ENCODE measurements at places on chromosomes 2 and 18. TPM values are rescaled to one million over a fixed set of nuclear protein-coding genes. Genes with fewer than 3 reads are reported as not detected.

The PLEKHH2 gene
- total RNA-seq, result 0.72 TPM

The GAL3ST2 gene
- not detected for total RNA-seq

The REG1B gene
- total RNA-seq, result not detected

The FKBP1B gene
- not detected for total RNA-seq

The CYP1B1 gene
- 2.4 TPM for total RNA-seq

The ONECUT2 gene
- not detected for total RNA-seq

The SP100 gene
- total RNA-seq, result 145 TPM

The AFF3 gene
- total RNA-seq, result 1.5 TPM

The CDH19 gene
- total RNA-seq, result not detected

The GCFC2 gene
- total RNA-seq, result 30.5 TPM

DNA sequence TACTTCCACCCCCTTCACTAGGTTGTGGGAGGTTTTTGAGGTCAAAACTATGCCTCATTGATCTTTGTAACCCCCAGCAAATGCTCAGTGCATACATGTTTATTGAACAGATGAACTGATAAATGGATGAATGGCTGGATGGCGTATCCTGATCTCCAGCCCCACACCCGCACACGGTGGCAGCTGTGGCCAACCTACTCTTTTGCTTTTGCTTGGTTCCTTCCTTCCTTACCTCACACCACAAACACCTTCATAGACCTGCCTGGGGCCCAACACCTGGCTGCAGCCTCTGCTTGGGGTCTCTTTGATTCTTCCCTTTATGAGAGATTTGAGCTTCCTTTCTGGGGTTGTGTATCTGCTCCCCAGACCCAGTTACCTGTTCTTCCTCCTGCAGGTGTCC lies 25.9 kb downstream of the SPP2 start:
- peaks cover 16% of the 10 kb centered on the region for H3K4me1 ChIP-seq
- no peak overlapping the region for H3K4me3 ChIP-seq
- no peak overlapping the region for H3K27ac ChIP-seq

- no peaks in the 10 kb centered on the region for H3K27me3 ChIP-seq
- peaks cover 11% of the 10 kb centered on the region for H3K4me1 ChIP-seq
- H3K27ac ChIP-seq, result no peak overlapping the region
- H3K36me3 ChIP-seq, result no peaks in the 10 kb centered on the region
- DNase-seq, result no peak
Observed at GRCh38 chr18:45009756-45010155, 329.1 kb downstream of the SETBP1 start.

GRCh38 chr2:29192526-29192925 lies 77.3 kb downstream of the CLIP4 start:
- peaks cover 2% of the 10 kb centered on the region for H3K4me1 ChIP-seq
- H3K27ac ChIP-seq, result no peak overlapping the region
- peaks cover 3% of the 10 kb centered on the region for H3K36me3 ChIP-seq
- no peak for DNase-seq

GRCh38 chr2:157747695-157748370 lies 119.2 kb upstream of the ACVR1C start:
- H3K27me3 ChIP-seq, result no peaks in the 10 kb centered on the region
- H3K27ac ChIP-seq, result no peak overlapping the region
- H3K4me1 ChIP-seq, result peaks cover 14% of the 10 kb centered on the region
- no peak overlapping the region for H3K4me3 ChIP-seq

GRCh38 chr18:26442126-26442525 lies 106.2 kb downstream of the KCTD1 start:
- H3K27me3 ChIP-seq, result peaks cover 6% of the 10 kb centered on the region
- H3K4me3 ChIP-seq, result no peak overlapping the region
- no peak overlapping the region for H3K27ac ChIP-seq
- no peaks in the 10 kb centered on the region for H3K36me3 ChIP-seq

DNA sequence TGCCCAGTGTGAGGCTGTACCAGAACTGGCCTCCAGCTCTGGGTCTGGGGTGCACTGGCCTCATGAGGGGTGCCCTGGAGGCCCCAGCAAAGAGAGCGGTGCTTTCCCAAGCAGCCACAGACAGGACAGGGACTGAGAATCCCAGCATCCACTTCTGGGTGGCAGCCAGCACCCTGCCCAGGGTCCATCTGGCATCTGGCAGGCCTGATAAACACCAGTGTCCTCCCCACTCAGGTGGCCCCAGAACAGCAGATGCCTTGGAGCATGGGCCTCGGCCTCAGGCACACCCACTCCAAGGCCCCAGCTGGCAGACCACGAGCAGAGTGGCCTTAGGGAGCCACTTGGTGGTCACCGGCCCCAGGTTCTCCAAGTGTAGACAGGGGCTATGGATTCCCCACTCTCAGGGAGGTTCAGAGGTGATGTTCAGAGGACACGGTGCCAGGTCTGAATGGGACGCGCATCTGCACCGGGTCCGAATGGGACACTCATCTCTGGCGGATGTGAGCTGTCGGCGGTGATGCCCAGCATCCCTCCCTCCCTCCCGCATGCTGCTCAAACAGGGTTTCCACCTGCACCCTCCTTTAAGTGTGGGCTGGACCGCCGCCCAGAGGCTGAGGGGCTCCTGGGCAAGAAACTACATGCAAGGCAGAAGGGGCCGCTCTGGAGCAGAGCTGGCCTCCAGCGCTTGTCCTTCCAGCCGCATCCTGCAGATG lies 82.2 kb upstream of the GPC1 start:
- no peaks in the 10 kb centered on the region for H3K4me1 ChIP-seq
- no peak for DNase-seq
- no peak overlapping the region for H3K27ac ChIP-seq
- no peaks in the 10 kb centered on the region for H3K36me3 ChIP-seq

DNA sequence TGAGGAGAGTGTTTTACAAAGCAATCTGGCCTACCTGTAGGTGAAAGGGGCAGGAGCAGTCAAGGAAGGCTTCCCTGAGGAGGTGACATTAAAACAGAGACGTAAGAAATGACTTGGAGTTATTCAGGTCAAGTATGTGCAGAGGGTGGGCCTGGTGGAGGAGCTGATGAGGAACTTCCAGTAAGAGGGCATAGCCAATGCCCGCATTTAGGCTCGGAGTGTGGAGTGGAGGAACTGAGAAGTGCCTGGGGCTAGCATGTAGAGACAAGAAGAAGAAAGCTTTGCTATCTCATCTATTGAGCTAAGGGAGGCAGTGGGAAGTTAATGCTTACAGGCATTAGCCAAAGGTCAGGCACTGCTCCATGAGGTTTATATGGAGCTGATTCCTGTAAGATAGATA lies 312.2 kb downstream of the ZNF521 start:
- H3K4me3 ChIP-seq, result no peak overlapping the region
- H3K27ac ChIP-seq, result no peak overlapping the region
- H3K27me3 ChIP-seq, result peaks cover 4% of the 10 kb centered on the region
- DNase-seq, result no peak

DNA sequence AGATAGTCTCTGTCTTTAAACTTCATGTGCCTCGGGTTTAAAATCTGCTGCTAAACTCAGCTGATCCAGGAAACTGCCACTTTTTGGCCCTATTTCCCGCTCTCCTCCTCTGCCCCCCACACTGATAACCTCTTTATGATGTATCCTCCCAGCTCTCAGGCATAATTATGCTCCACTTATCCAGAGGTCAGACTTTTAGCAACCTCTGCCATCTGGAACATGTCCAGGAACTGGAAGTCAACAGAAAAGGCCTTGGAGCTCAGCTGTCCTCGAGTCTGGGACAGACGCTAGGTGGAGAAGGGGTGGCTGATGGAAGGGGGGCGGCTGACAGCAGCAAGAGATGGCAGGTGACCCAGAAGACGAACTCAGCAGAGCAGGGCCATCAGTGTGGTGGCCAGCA lies 41.2 kb downstream of the ASAP2 start:
- no peaks in the 10 kb centered on the region for H3K36me3 ChIP-seq
- no peaks in the 10 kb centered on the region for H3K4me1 ChIP-seq
- no peak overlapping the region for H3K4me3 ChIP-seq

Measured in activated naive CD4-positive, alpha-beta T cell treated with anti-CD3 and anti-CD28 coated beads for 36 hours (primary cell).